ENCODE measurements at places on chromosomes 1 and 21.

- H3K36me3 ChIP-seq, result peaks cover 26% of the 10 kb centered on the region
- no peaks in the 10 kb centered on the region for H3K27me3 ChIP-seq
- DNase-seq, result no peak
- H3K27ac ChIP-seq, result no peak overlapping the region
- H3K4me3 ChIP-seq, result no peak overlapping the region
Observed at GRCh38 chr1:236800623-236801022, 5.5 kb downstream of the MTR start.

DNA sequence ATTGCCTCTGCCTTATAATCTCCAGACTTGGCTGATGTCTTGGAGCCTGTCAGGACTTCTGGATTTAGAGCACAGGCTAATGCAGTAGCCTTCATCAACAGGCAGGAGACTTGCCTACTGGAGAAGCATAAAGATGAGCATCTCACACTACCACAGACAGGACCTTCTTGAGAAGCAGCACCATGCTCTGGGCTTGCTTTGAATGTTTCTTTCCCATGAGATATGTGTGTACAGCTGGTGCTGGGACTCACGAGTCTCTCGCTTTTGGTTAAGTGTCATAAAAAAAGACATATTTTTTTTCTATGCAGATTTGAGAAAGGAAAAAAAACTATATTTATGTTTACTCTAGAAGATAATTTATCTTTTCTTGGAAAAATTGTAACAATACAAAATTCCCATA, 671.3 kb downstream of the MRPL39 start:
- no peaks in the 10 kb centered on the region for H3K27me3 ChIP-seq
- H3K27ac ChIP-seq, result no peak overlapping the region
- DNase-seq, result no peak

GRCh38 chr1:43402089-43402865, 12.6 kb downstream of the SZT2 start:
- H3K27ac ChIP-seq, result no peak overlapping the region
- no peaks in the 10 kb centered on the region for H3K4me1 ChIP-seq
- no peak overlapping the region for H3K4me3 ChIP-seq
- no peaks in the 10 kb centered on the region for H3K27me3 ChIP-seq

DNA sequence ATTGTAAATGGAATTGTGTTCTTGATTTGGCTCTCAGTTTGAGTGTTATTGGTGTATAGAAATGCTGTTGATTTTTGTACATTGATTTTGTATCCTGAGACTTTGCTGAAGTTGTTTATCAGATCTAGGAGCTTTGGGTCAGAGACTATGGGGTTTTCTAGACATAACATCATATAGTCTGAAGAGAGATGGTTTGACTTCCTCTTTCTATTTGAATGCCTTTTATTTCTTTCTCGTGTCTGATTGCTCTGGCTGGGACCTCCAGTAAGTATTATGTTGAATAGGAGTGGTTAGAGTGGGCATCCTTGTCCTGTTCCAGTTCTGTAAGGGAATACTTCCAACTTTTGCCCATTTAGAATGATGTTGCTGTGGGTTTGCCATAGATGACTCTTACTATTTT, 39.1 kb upstream of the ANGPTL1 start:
- no peak overlapping the region for H3K27ac ChIP-seq
- no peak for DNase-seq
- H3K4me1 ChIP-seq, result no peaks in the 10 kb centered on the region
- no peaks in the 10 kb centered on the region for H3K27me3 ChIP-seq
- no peaks in the 10 kb centered on the region for H3K36me3 ChIP-seq
- H3K4me3 ChIP-seq, result no peak overlapping the region

DNA sequence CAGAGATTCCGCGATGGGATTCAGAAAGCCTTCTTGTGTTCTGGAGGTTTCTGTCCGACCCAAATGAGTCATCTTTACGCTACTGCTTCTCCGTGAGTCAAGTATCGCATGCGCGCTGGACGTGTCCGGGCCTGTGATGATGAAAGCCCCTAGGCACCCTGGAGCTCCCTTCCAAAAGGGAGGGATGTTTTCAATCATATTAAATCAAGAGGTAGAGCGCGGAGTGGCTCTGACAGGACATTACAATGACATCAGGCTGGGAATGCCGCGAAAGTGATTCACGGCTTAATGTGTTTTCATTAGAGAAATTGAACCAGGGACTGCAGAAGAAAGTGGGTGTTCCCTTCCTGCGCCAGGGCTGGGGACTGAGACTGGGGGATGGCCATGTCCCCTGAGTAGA, 48.5 kb downstream of the AJAP1 start:
- H3K36me3 ChIP-seq, result no peaks in the 10 kb centered on the region
- no peak overlapping the region for H3K4me3 ChIP-seq
- H3K27me3 ChIP-seq, result no peaks in the 10 kb centered on the region
- H3K27ac ChIP-seq, result no peak overlapping the region

GRCh38 chr1:63617450-63617849, 24.2 kb downstream of the PGM1 start:
- peaks cover 7% of the 10 kb centered on the region for H3K36me3 ChIP-seq
- H3K27me3 ChIP-seq, result no peaks in the 10 kb centered on the region
- no peak overlapping the region for H3K27ac ChIP-seq
- no peak for DNase-seq
- peaks cover 4% of the 10 kb centered on the region for H3K4me1 ChIP-seq

DNA sequence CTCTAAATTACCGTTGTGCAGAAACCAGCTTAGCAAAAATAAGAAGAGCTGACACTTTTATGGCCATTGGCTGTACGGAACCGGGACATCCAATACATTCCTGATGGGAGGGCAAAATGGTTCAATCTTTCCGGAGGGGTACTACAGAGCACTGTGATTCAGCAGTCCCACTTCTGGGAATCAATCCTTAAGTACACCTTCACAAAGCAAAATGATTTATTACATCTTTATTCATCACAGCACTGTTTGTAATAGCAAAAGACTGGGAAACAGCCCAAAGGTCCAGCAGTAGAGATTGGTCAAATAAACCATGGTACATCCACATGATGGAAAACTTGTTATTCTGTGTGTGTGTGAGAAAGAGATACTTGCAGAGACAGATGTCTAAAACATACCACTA, 9.7 kb downstream of the GNG12 start:
- DNase-seq, result no peak
- no peak overlapping the region for H3K4me3 ChIP-seq
- H3K27ac ChIP-seq, result no peak overlapping the region
- no peaks in the 10 kb centered on the region for H3K4me1 ChIP-seq

GRCh38 chr1:214856843-214857242, 225.7 kb upstream of the KCNK2 start:
- no peaks in the 10 kb centered on the region for H3K36me3 ChIP-seq
- H3K27me3 ChIP-seq, result no peaks in the 10 kb centered on the region
- H3K4me3 ChIP-seq, result no peak overlapping the region
- no peak overlapping the region for H3K27ac ChIP-seq
- H3K4me1 ChIP-seq, result no peaks in the 10 kb centered on the region
- DNase-seq, result no peak

GRCh38 chr1:197825541-197825940, 50.3 kb upstream of the DENND1B start:
- DNase-seq, result no peak
- H3K4me1 ChIP-seq, result no peaks in the 10 kb centered on the region
- no peaks in the 10 kb centered on the region for H3K27me3 ChIP-seq
- H3K27ac ChIP-seq, result no peak overlapping the region
- no peak overlapping the region for H3K4me3 ChIP-seq

DNA sequence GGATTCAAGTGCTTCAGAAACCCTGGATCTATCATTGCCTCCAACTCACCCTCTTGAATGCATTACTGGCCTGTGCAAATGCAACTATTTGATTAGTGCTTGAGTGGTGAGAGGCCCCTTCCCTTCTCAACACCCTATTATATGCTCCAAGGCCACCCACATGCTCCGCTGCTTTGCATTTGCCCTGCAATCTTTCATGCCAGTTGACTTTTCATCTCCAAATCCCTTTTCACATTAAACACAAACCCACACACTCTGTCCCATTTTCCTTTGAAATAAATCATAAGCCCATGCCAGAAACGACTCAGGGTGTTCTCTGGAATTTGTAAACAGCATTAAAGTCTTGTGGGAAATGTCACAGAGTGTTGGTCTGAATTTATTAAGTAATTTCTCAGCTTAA, 78.9 kb upstream of the CTTNBP2NL start:
- H3K27ac ChIP-seq, result no peak overlapping the region
- no peaks in the 10 kb centered on the region for H3K36me3 ChIP-seq
- H3K27me3 ChIP-seq, result no peaks in the 10 kb centered on the region
- no peak for DNase-seq
- H3K4me1 ChIP-seq, result no peaks in the 10 kb centered on the region

DNA sequence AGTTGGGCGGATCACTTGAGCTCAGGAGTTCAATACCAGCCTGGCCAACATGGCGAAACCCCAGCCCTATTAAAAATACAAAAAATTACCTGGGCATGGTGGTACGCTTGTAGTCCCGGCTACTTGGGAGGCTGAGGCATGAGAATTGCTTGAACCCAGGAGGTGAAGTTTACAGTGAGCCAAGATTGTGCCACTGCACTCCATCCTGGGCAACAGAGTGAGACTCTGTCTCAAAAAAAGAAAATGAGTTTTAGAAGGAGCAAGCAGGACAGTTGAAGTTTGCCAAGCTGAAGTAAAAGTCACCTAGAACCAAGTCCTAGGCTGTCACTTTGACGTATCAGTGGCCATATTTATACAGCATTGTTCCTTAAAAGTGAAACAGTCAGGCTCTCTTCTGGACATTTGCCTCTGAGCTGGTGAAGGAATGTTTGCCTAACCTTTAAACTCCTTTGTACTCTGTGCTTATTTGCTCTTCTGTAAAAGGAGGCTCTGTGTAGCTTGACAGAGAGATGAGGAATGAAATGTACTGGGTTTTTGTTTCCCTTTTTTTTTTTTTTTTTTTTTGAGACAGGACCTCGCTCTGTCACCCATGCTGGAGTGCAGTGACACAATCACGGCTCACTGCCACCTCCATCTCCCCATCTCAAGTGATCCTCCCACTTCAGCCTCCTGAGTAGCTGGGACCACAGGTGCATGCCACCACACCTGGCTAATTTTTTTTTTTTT, 2.8 kb downstream of the RAB4A start:
- no peak overlapping the region for H3K27ac ChIP-seq
- no peak overlapping the region for H3K4me3 ChIP-seq
- H3K27me3 ChIP-seq, result no peaks in the 10 kb centered on the region
- H3K36me3 ChIP-seq, result peaks cover 13% of the 10 kb centered on the region
- peaks cover 44% of the 10 kb centered on the region for H3K4me1 ChIP-seq
- DNase-seq, result no peak

GRCh38 chr1:22111620-22112019, 31.3 kb downstream of the WNT4 start:
- H3K36me3 ChIP-seq, result peaks cover 47% of the 10 kb centered on the region
- H3K4me3 ChIP-seq, result no peak overlapping the region
- H3K27me3 ChIP-seq, result no peaks in the 10 kb centered on the region

DNA sequence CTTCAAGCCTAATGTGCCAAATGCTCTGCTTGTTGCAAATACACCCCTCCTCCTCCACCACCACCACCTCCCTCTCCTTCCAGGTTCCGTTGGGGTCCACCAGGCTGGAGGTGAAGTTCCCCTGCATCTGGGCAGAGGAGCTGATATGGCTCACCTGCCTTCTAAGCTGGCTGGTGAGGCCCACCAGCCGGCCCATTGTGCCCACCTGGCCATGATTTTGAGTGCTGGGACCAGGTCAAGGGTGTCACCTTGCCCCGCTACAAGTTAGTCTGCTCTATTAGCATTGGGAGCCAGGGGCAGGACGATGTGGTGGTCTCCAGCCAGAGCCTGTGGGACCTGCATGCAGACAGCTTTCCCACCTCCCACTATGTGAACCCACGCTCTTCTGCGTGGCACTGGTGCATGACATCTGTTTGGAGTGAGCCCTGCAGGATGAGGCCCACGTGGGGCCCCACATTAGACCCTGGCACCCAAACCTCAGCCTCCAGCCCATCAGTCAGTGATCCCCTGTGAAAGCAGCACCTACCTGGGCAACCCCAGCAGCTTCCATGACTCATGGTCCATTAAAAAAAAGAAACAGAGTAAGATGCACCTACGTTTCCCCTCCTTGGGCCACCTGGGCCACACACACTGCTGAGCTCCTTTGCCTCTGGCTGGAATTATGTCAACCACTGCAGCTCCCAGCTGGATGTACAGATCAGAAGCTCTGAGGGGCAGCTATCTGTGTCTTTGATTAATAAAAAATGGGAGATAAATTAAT, 15.6 kb upstream of the CDCP2 start:
- DNase-seq, result no peak
- no peaks in the 10 kb centered on the region for H3K27me3 ChIP-seq
- no peak overlapping the region for H3K4me3 ChIP-seq
- no peak overlapping the region for H3K27ac ChIP-seq
- H3K4me1 ChIP-seq, result no peaks in the 10 kb centered on the region

GRCh38 chr1:92079441-92079840, 704 bp upstream of the BTBD8 start:
- H3K27me3 ChIP-seq, result no peaks in the 10 kb centered on the region
- H3K4me1 ChIP-seq, result peaks cover 8% of the 10 kb centered on the region
- no peaks in the 10 kb centered on the region for H3K36me3 ChIP-seq
- DNase-seq, result no peak
- H3K27ac ChIP-seq, result no peak overlapping the region

DNA sequence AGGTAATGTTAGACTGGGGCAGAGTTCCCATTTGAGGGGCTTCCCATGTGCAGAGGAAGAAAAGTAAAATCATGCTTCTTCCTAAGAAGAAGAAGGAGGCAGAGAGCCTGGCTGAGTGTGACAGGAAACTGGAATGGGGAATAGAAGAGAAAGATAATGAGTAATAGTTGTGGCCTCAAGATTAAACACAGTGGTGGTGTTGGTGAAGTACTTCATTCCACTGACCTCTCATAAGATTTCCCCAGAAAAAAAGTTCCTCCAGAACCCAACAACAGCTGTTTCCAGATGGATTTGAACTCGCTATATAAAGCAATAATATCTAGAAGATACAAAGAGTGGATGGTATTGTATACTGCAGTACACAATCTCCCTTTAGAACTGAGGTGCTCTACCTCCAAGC, 13.0 kb downstream of the RGS1 start:
- no peak overlapping the region for H3K27ac ChIP-seq
- no peaks in the 10 kb centered on the region for H3K4me1 ChIP-seq
- H3K4me3 ChIP-seq, result no peak overlapping the region
- no peaks in the 10 kb centered on the region for H3K27me3 ChIP-seq

GRCh38 chr1:209710093-209710492, 5.4 kb downstream of the HSD11B1 start:
- no peak overlapping the region for H3K27ac ChIP-seq
- DNase-seq, result no peak
- H3K27me3 ChIP-seq, result no peaks in the 10 kb centered on the region
- no peak overlapping the region for H3K4me3 ChIP-seq
- H3K4me1 ChIP-seq, result peaks cover 3% of the 10 kb centered on the region

GRCh38 chr1:39575191-39576015, 1.2 kb downstream of the PABPC4 start:
- DNase-seq, result peak; percentile 45
- peaks cover 38% of the 10 kb centered on the region for H3K36me3 ChIP-seq
- H3K4me3 ChIP-seq, result peak overlapping the region; percentile 70
- H3K27ac ChIP-seq, result peak overlapping the region; percentile 79

GRCh38 chr1:116907351-116907750, 2.4 kb upstream of the PTGFRN start:
- no peak overlapping the region for H3K4me3 ChIP-seq
- no peak for DNase-seq
- H3K27ac ChIP-seq, result no peak overlapping the region
- H3K4me1 ChIP-seq, result peaks cover 9% of the 10 kb centered on the region
- no peaks in the 10 kb centered on the region for H3K36me3 ChIP-seq

Measured in CD14-positive monocyte (primary cell).